ENCODE measurements at places on chromosomes 16 and 17.

- DNase-seq = no peak
These were observed 14.1 kb downstream of the RMI2 start for GRCh38 chr16:11359370-11359769.

DNA sequence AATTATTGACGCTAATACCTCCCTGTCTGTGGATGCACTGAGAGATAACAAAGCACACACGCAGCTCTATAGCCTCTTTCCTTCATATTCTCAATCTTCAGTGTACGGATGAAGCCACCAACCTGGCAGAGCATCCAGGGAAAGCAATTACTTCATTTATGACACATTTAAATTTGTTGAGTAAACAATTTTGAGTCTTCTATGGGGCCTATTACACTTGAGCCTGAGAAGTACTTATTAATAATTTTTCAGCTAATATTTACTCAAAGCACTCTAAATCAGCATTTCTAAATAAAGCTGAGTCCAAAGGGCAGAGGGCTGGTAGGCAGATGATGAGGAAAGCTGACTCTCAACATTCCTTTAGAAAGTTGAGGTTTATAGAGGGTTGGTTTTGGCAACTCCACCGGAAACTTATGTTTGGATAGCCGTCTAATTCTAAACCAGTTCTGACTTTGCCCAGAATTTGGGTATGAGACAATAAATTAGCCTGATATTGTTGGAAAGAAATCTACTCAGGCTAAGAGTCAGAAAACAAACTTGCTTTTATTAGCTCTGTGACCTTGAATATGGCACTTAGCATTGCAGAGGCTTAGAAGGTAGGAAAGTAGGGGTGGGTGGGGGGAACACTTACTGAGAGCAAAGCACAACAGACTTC is 643.5 kb downstream of the CDH11 start:
- no peak for DNase-seq

GRCh38 chr17:81409190-81409935 is 14.1 kb downstream of the BAHCC1 start:
- no peak for DNase-seq

DNA sequence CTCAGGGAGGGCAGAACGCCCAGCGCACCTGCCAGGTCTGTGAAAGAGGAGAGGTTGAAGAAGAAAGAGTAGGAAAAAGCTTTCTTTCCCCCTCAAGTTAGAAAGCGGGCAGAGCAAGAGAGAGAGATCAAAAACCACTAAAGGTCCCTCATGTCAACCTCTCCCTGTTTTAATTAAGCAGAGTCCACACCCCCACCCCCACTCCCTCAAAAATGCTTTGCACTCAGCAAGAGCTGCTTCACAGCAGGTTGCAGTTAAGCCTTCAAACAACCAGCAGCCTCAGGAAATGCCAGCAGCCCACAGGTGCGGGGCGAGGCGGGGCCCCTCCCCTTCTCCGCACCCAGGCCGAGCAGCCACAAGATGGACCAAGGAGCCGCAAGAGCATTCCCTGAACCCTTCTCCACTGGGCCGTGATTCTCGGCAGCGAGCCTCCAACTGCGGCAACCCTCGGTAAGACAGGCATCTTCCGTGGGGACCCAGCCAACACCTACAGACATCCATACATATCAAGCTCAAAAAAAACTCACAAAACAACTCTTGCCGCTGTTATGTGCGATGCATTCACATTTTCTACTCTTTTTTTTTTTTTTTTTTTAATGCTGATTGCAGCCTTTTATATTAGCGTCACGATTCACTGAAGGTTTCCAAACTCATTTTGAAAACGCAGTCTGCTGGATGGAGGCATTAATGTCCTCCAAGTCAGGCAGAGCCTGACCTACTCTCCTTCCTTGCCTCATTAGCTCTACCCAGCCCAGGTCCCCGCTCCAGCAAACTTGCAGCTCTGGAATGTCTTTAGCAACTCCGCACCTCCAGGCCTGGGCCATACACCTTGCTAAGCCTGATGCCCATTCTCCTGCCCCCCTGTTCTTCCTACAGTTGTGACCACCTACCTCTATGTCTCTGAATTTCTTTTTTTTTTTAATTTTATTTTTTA is 66.1 kb downstream of the AXIN2 start:
- peak; percentile 6 for DNase-seq
